ENCODE measurements at places on chromosomes 16 and 17.

- DNase-seq, result no peak
These were observed 66.9 kb upstream of the MRTFB start for GRCh38 chr16:14004031-14004728.

- no peak for DNase-seq
These were observed 2.1 kb downstream of the CASKIN1 start for GRCh38 chr16:2194166-2194834.

DNA sequence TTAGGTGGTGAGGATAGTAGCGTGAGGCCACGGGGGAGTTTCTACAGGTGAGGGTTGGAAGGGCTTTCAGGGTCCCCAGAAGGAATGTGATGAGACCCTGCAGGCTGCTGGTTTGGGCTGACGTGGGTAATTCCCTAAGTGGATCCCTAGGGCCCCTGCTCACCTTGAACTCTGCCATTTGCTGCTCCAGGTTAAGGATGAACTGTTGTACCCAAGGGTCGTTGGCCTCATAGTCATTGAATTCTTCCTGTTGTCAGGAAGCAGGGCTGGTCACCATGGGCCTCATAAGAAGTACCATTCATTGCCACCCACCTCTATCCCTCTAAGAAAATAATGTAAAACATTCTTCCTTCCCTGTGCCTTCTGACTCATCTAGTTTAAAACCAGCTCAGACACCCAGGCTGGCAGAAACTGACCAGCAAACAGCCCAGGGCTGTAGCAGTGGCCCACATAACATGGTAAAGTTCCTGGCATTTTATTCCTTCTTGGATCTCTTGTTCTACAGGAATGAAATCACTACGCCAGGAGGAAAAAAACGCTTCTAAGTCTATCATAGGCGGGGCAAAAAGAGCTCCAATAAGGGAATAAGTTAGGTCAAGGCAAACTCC is 27.6 kb downstream of the FCSK start:
- no peak for DNase-seq

DNA sequence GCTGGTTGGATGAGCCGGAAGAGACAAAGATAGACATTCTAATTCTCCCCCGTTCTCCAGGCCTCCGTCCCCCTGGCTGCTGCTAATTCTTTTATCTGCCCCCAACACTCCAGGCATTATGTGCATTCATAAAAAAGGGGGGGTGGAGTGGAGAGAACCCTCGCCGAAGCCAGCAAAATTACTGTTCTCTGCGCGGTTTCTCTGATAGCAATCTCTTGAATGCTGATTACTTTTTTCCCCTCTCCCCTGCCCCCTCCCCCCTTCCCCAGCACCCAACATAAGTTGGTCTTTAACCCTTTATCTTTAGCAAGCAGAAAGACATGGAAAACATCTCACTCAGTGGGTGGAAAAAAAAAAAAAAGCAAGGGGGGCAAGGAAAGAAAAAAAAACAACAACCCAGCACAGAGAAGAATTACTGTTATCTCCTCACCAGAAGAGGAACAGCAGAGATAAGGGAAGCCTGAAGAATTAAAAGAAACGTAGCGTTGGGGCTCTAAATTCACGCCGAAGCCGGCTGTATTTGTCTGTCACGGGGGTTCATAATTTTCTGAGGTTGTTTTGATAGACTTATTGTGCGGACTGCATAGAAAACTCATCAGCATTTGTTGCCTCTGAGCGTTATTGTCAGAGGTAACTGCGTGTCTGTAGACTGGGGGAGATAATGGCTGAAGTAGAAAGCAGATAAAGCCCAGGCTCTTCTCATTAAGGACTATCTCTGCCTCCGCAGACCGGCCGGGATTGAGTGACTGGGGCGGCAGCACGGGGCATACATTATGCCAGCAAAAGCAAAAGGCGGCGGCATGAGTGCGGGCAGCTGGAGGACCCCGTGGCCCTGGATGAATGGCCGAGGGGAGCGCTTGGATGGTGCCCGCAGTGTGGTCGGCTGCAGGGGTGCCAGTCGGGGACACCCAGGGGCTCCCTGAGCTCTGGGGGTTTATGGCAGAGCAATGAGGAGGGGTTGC is 126.9 kb downstream of the MRM1 start:
- DNase-seq, result no peak

DNA sequence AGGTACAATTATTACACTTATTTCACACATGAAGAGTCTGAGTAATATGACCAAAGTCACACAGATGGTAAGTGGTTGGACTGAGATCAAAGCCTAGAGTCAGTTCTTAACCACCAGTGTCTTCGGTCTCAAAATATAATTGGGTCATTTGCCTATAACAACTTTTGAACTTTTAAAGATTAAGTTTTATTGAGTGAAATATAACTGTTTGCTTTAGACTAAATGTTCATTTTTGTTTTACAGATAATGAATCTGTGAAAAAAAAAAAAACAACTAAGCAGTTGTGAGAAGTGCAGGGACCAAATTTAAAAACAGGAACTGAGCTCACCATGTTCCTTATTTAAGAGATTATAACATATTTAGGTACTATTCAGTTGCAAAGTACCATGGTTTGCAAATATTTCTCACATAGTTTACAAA is 150.1 kb downstream of the ITFG1 start:
- no peak for DNase-seq

- DNase-seq, result no peak
These were observed 29.1 kb downstream of the AKAP1 start for GRCh38 chr17:57114085-57114673.

GRCh38 chr17:79393358-79394052 is 217.3 kb downstream of the RBFOX3 start:
- peak; percentile 43 for DNase-seq

DNA sequence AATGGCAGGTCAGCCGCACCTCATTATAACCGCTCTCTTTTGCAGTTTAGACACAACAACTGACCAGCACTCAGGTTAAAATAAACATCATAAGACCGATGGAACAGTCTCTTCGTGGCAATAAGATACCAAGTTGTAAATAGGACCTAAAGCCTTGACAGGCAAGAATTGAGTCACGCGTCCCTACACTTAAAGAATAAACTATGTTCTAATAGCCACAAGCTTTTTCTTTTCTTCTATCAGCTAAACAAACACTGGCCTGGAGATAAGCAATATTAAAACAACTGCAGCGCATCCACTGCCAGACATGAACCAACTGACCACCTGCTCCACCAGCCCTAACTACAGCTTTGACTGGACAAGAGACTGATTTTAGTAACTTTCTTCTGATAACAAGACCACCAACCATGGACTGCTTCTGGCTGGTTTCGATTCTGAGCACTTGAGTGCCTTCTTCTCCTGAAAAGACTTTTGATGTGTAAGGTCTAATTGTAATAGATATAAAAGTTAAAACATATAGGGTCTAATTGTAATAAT is 17.5 kb downstream of the SLFN12L start:
- no peak for DNase-seq

DNA sequence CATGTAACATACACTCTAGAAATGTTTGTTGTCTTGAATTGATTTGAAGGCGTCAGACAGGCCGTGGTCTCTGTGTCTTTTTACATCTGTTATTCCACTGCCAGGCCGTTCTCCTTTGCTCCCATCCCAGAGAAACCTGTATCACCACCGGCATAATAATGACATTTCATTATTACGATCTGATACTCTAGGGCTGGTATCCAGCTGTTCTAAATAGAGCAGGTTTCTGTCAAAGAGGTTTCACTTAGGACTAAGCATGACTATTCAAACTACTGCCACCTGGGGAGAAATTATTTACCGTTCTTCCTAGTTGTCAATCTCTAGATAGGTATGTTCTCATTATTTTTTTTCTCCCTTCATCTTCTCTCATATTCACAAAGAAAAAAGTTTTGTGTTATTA is 1016.2 kb upstream of the EEF2KMT start:
- DNase-seq, result no peak
